Endothelial cell (in vitro differentiated cells): ENCODE measurements at places on chromosomes 16 and 17.
A peak's percentile ranks its signal among the peaks of the same experiment; 100 is the strongest.

- DNase-seq, result no peak
Observed at GRCh38 chr16:53024045-53024444, 28.7 kb downstream of the CHD9NB start.

DNA sequence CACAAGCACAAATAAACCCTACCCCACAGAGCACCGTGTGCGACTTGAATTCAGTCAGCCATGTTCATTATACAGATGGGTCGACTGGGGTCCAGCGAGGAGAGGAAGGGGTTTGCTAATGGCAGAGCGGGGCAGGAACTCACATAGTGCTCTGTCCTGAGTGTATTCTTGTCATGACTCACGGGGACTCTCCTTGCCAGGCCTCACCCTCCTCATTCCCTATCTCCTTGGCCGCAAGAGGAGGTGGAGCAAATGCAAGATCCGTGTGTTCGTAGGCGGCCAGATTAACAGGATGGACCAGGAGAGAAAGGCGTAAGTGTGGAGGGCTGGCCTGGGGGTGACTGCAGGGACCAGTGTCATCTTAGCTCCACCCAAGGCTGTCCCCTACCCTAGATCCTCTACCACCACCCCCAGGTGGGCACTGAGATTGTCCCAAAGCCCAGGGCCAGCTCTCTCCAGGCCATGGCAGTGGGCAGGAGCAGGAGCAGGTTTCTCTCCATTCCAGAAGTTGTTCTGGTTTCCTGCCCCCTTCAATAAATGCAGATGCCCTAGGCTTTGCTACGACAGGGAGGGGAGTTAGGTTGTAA is 29.4 kb downstream of the SLC12A3 start:
- no peak for DNase-seq

GRCh38 chr16:27736431-27736830 is 186.5 kb downstream of the KATNIP start:
- DNase-seq, result no peak

- no peak for DNase-seq
Observed at GRCh38 chr17:74610108-74610507, 13.4 kb downstream of the CD300E start.

DNA sequence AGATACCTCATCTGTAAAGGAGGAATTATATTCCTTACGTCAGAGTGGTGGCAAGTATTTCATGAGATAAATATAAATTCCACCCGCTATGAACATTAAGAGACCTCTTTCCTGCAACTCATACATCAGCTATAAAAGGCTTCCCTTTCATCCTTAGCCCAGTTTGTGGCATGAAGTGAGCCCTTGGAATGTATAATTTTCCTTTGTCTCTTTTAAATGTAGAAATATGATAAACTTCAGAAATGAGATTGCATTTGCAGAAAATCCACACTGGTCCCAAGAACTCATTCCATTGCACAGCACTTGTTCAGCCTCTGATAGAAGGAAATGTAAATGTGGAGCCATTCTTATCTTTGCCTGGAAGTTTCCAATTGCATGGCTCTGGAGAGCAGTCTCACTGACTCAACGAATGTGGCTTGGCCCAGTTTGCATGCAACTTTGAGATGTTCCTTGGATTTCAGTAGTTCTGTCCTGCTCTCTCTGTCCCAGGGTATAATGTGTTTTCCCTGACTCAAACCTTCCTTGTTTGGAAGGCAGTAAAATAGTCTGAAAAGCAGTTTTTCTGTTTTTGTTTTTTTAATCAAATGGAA is 746.4 kb downstream of the CDH11 start:
- no peak for DNase-seq

DNA sequence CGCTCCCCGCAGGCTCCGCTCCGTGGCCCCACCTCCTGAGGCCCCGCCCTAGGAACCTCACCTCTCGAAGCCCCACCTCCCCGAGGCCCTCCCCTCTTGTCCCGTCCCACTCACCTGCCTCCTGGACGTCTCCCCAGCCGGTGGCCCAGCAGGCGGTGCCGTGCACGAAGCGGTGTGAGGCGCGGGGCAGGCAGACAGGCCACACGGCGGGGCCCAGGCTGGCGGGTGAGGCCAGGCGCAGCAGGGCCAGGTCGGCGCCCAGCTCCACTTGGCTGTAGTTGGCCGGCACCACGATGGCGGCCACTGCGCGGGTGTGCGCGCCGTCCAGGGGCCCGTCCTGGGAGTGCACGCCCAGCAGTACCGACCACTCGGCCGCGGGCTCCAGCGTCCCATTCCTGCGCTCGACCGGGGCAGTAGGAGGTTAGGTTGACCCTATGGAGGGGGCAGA is 1.6 kb downstream of the PRSS36 start:
- no peak for DNase-seq

DNA sequence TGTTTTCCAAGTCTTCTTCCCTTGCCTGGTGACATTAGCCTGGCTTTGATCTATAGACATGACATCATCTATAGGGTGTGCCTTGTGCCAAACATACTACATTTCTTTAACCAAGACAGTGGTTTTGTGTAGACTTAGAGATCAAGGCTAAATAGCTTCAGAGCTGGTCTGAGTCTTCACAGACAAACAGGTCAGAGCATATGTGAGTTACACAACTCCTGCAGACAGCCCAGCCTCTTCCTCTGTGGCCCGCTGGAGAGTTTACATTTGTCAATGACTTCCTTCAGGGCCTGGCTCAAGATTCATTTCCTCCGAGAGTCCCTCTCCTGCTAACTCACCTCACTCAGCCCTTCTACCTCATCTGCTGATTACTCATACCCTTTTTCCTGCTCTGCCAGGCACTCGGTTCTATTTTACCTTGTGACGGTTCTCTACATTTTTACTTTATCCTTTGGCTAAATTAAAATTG is 73.1 kb upstream of the TANC2 start:
- peak; percentile 41 for DNase-seq

DNA sequence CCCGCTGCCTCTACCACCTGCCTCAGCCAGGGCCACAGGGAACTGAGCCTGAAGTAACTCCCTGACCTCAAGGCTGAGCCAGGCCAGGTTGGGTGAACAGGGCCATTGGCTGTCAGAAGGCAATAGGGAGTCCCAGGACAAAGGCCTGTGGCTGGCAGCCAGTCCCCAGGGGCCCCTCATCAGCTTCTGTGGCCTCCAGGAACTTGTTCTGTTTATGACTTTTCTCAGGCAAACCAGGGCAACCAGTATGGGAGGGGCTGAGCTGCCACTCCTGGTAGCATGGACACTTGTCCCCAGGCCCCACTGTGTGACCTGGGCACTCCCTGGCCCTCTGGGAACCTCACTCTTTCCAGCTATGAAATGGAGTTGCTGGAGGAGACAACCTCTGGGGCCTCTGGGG is 40.1 kb downstream of the CPNE2 start:
- no peak for DNase-seq

DNA sequence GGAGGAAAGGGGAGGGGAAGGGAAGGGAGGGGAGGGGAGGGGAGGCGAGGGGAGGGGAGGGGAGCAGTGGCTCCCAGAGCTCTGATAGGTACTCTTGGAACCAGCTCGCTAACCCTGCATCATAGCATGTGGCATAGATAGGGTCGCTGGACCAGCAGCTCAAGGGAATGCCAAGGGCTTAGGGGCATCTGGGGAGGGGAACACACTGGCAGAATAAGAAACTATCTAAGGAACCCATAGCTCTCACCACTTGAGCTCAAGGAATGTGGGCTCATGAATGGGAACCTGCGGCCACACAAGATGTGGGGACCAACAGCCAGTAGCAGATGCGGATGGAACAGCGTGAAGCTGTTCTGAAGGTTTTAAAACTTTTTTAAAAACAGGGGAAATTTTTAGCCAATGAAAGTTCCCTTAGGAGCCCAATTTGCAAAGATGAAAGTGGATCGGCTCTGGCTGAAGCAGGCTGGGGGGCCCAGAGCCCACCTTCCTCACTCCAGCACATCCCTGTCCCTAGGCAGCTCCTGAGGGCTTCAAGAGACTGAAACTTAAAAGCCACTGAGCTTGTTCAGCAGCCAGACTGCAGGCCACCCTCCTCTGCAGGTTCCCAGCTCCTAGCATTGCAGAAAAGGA is 46.9 kb downstream of the PIMREG start:
- DNase-seq, result no peak

DNA sequence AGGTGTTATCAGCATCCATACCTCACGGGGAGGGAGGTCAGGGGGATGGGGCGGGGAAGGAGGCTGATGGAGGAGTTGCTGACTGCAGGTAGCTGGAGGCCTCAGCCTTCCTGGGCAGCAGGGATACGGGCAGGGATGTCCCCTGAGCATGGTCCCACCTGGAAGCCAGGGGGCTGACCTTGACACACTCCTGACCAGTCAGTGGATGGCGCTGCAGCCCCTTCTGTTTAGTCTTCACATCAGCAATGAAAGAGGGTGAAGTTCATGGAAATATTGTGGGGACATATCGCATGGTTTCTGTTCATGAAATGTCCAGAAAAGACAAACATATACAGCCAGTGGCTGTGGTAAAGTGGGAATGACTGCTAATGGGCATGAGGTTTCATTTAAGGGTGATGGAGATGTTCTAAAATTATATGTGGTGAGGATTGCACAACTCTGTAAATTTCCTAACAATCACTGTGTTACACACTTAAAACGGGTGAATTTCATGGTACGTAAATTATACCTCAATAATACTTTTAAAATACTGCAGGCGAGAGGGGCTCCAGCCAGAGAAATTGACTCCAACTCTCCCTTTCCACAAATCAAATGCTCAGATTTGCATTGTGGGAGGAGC is 489.6 kb downstream of the CDH13 start:
- DNase-seq, result no peak

- DNase-seq, result no peak
Observed at GRCh38 chr16:55494994-55495421, 13.9 kb upstream of the LPCAT2 start.

- no peak for DNase-seq
Observed at GRCh38 chr17:83080579-83080857, 1.1 kb downstream of the METRNL start.

- no peak for DNase-seq
Observed at GRCh38 chr16:87056083-87056482, 261.1 kb downstream of the C16orf95 start.

DNA sequence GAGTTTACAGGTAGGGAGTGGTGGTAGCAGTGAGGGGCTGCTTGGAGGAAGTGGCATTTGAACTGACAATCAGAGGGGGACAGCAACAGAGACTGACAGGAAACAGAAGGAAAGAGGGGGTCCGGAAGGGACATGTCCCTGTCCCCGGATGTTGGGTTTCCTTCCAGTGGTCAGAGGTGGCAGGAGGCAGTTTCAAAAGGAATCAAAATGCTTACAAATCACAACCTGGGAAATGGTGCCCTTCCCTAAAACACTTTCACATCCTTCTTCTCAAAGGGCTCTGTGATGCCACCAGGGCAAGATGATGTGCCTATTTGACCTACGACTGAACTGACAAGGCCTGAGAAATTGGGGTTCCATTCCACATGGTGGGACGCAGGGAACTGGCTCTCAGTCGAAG is 19.7 kb downstream of the ADGRG1 start:
- DNase-seq, result no peak

- no peak for DNase-seq
Observed at GRCh38 chr16:53156516-53156915, 101.7 kb downstream of the CHD9 start.

- DNase-seq, result no peak
Observed at GRCh38 chr16:17316005-17316404, 154.8 kb downstream of the XYLT1 start.

GRCh38 chr17:17472333-17472920 is 4.4 kb upstream of the MED9 start:
- no peak for DNase-seq

DNA sequence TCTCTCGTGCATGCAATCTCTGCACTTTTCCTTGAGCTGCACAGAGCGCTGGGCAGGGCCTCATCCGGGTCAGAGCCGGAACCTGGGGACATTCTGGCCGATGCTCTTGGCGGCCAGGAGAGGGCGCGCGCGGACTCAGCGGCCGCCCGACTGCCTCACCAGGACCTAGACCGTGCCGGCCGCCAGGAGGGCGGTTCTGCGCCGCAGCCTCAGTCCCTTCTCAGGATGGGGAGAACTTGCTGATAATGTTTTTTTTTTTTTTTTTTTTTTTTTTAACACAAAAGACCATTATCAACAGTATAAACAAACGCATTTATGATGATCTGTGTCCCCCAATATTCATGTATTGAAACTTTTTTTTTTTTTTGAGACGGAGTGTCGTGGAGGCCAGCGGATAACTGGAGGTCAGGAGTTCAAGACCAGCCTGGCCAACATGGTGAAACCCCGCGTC is 8.1 kb upstream of the FLYWCH2 start:
- DNase-seq, result peak; percentile 70

GRCh38 chr17:70137451-70138230 is 31.7 kb upstream of the KCNJ2 start:
- DNase-seq, result no peak

DNA sequence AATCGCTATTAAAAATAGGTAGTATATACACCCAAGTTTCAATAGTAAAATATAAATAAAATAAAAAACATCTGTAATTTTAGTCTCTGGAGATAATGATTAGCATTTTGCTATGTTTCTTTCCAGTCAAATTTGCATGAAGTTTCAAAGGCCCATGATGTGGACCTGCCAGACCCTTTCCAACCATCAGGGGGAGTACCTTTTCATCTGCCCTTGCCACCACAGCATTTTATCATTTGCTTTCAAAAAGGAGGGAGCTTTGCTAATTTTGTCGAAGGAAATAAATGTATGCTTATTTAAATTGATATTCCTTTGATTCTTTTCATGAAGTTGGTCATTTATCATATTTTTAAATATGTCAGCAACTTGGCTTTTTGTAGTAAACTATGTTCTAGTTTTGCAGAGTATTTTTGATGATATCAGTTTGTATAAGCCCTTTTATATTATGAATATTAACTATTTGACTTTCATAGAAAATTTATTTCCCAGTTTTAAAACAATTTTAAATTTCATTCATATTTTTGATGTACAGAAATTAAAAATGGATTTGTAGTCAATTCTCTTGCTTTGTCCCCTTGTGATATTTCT is 115.2 kb upstream of the NETO2 start:
- peak; percentile 37 for DNase-seq

- DNase-seq, result no peak
Observed at GRCh38 chr16:77970371-77970770, 52.0 kb upstream of the CLEC3A start.

DNA sequence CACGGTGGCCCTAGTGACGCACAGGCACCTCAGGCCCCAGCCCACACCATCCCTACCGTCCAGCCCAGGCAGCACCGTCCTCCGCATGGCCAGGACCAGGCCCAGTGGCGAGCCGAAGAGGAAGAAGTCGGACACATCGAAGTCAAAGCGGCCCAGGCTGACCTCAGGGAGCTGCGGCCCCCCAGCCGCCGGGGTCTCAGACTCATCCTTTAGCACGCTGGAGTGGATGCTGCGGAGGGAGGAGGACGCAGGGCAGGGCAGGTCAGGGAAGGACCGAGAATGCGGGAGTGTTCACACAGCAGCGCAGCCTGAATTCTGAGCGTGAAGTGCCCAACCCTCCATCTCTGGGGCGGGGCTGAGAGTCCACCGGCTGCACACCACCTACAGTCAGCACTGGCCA is 30.1 kb downstream of the PIMREG start:
- DNase-seq, result no peak
